ENCODE measurements at places on chromosomes 13 and 19.

GRCh38 chr13:26133286-26133685, 81.5 kb upstream of the SHISA2 start:
- no peaks in the 10 kb centered on the region for H3K27me3 ChIP-seq
- no peak for DNase-seq
- no peaks in the 10 kb centered on the region for H3K36me3 ChIP-seq

GRCh38 chr19:38908911-38909310, 3.1 kb downstream of the CCER2 start:
- H3K4me1 ChIP-seq = peaks cover 25% of the 10 kb centered on the region
- peaks cover 25% of the 10 kb centered on the region for H3K36me3 ChIP-seq
- no peak overlapping the region for H3K4me3 ChIP-seq
- peak overlapping the region; percentile 64 for H3K27ac ChIP-seq
- H3K27me3 ChIP-seq = no peaks in the 10 kb centered on the region
- no peak for DNase-seq

DNA sequence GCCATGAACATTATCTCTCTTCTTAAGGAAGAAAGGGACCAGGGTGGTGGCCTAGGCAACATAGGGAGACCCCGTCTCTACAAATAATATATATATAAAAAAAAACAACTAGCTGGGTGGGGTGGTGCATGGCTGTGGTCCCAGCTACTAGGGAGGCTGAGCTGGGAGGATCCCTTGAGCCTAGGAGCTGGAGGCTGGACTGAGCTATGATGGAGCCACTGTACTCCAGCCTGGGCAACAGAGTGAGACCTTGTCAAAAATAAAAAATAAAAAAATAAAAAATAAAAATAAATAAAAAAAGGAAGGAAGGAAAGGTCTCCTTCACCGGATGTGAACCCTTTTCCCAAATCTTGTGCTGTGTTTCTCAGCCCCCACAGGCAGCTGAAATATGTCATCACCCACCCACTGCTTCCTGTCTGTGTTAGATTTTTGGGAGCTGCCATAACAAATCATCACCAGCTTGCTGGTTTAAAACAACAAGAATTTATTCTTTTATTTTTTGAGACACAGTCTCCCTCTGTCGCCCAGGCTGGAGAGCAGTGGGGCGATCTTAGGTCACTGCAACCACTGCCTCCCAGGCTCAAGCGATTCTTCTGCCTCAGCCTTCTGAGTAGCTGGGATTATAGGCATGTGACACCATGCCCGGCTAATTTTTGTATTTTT, 9.5 kb upstream of the TSPAN16 start:
- DNase-seq = no peak
- H3K4me3 ChIP-seq = no peak overlapping the region
- peaks cover 21% of the 10 kb centered on the region for H3K27me3 ChIP-seq
- H3K4me1 ChIP-seq = no peaks in the 10 kb centered on the region
- H3K27ac ChIP-seq = no peak overlapping the region

DNA sequence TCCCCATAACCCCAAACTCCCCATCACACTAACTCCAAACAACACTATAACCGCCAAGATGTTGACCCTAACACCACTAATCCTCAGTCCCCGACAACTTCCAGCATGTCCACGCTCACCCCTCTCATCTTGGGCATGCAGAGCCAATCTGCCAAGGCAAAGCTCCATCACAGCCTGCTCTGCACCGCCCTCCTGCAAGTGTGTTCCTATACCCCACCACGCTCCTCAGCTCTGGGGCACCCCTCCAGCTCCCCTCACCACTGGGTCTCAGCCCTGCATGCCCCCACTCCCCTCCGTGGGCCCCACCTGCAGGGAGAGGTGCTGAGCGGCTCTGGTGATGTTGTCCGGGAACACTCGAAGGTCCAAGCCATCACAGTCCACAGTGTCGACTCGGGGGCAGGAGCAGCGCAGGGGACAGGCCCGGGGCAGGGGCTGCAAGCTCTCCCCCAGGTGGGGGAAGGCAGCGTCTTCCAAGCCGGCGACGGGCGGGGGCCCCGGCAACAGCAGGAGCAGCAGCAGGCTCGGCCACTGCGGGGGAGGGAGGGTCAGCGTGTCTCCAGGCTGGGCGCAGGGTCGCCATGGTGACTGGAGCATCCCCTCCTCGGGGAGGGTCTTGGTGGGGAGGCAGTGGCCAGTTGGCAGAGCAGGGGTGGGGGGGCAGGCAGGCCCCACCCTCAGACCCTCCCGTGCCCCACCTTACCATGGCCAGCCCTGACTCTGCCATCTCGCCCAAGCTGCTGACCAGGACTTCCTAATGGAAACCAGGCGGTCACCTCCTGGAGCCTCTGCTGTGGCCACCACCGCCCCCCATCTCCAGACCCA, 527 bp downstream of the PODNL1 start:
- H3K4me3 ChIP-seq = no peak overlapping the region
- H3K27me3 ChIP-seq = peaks cover 9% of the 10 kb centered on the region
- H3K36me3 ChIP-seq = no peaks in the 10 kb centered on the region
